Mesenchymal stem cell (in vitro differentiated cells and primary cell): ENCODE measurements at places on chromosomes 3 and 15.
A peak's percentile ranks its signal among the peaks of the same experiment; 100 is the strongest.

DNA sequence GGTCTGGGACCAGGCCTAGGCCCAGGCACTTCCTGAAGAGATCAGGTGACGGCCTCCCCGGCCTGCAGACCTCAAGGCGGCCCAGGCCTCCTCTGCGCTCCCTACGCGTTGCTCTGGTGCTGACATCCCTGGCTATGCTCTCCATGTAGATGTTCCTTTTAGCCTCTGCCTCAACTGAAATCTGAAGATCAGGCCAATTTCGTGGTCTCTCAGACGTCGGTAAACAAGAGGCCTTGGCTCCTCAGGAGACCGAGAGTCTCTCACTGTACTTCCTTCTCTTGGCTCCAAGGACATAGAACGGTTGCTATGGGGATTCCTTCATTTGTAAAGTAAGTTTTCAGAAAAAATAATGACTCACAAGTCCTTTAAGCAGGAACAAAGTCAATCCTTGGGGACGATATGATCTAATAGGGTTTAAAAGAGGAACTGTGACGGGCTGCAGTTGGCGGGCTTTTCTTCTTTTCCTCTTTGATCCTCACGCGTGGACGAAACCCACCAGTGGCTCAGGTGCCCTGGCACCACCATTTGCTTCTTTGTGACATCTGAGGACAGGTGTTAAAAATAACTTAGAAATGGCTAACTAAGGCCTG is 55.6 kb upstream of the CGNL1 start:
- peak; percentile 65 for DNase-seq

DNA sequence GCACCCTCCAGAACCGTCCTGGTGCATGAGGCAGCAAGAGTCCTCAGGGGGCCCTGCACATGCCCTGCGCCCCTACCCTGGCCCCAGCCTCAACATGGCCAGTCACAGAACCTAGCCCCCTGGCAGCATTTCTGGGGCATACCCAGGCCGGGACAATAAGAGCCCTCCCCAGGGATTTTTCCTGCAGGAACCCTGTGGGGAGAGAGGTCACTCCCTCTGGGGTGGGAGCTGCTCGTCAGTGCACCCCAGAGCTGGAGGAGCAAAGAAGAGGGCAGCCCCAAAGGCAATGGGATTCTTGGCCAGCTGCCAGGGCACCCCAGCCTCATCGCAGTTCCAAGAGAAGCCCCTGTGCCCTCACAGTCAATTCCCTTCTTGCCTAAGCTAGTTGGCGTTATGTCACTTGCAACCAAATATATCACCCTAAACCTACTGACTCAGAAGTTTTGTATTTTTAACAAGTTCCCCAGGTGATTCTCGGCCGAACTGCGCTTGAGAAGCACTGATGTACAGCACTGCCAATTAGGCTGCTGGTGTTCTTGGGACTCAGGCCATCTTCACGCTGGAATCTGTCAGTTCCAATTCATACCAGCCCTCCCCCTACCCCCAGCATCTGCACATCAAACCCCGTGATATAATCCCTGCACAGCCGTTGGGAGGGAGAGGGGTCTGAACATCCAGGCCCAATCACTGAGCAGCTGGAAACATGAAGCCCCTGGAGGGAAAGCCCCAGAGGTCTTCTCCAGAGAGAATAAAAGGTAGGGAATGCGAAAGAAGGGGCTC is 87.5 kb upstream of the PRR20G start:
- no peak for DNase-seq

- DNase-seq, result no peak
Observed at GRCh38 chr3:11276901-11277300, 4.7 kb downstream of the ATG7 start.

GRCh38 chr3:177427540-177427939 is 230.3 kb upstream of the TBL1XR1 start:
- peak; percentile 28 for DNase-seq

DNA sequence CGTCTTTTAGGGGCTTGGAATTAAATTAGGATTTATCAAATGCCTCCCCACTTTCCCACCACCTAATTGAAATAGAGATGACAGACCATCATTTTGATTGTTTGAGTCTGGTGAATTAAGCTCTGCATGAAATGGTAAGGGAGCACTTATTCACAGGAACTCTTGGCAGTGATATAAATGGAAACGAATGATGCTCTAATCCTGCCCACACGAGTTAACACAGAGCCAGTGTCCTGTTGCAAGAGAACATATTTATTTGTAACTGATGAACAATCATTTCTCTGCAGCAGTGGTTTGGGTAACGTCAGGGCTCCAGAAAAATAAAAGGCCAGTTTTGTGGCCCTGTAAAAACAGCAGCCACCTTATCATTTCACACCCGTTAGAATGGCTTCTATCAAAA is 163.3 kb downstream of the FEZF2 start:
- no peak for DNase-seq

- no peak for DNase-seq
Observed at GRCh38 chr3:43327582-43327979, 41.2 kb downstream of the SNRK start.

DNA sequence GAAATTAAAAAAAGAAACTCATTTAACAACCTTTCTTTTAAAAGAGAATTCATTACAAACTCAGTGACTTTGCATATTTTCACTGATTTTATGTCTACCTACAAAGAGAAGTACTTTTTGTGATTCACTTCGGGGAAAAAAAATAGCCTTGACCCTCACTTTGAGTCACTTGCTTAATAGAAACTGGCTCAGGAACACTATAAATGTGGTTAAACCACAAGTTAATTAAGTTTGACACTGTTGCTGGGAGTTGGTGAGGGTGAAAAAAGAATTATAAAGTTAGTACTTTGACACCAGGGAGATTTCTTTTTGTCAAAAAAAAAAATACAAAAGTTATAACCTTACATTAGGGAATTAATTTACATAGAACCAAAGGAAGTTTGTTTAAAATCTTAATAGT is 810.9 kb downstream of the NR2F2 start:
- DNase-seq, result no peak

DNA sequence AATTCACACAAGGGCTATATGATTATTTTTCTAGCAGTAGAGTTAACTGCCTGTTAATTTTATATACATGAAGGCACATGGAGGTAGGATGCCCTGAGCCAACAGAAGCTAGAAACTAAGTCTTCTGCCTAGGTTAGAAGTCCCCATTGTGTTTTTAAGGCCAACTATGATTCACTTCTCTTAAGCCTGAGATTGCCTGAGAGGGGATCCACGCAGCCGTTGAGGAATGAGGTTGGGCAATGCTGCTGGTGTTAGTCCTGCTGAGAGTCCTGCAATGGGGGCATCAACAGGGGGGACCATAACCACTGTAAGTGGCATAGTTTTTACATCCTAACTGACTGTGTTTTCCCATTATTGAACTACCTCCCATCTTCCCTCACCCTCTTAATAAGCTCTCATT is 60.1 kb upstream of the PFN2 start:
- no peak for DNase-seq

- no peak for DNase-seq
Observed at GRCh38 chr3:21390136-21390535, 360.9 kb downstream of the ZNF385D start.

DNA sequence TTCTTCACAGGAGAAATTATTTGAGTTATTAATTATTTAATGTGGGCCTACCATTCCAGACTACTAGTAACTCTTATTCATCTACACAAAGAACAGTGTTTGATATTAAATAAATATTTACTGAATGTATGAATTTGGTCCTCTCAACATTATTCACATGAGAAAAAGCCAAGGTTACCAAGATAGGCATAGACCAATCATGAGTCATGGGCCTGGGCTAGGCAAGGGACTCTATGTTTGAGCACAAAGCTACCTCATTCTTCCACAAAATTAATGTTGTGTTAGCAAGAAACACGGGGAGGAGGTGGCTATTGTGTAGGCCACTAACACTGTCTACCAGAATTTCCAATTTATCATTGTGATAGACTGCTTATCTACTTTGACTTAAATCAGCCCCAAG is 115.7 kb downstream of the SERPINI1 start:
- DNase-seq, result no peak
